ENCODE measurements at places on chromosomes 16 and 17.
A peak's percentile ranks its signal among the peaks of the same experiment; 100 is the strongest.

- no peak for DNase-seq
These were observed 32.2 kb upstream of the CNEP1R1 start for GRCh38 chr16:49992825-49993224.

DNA sequence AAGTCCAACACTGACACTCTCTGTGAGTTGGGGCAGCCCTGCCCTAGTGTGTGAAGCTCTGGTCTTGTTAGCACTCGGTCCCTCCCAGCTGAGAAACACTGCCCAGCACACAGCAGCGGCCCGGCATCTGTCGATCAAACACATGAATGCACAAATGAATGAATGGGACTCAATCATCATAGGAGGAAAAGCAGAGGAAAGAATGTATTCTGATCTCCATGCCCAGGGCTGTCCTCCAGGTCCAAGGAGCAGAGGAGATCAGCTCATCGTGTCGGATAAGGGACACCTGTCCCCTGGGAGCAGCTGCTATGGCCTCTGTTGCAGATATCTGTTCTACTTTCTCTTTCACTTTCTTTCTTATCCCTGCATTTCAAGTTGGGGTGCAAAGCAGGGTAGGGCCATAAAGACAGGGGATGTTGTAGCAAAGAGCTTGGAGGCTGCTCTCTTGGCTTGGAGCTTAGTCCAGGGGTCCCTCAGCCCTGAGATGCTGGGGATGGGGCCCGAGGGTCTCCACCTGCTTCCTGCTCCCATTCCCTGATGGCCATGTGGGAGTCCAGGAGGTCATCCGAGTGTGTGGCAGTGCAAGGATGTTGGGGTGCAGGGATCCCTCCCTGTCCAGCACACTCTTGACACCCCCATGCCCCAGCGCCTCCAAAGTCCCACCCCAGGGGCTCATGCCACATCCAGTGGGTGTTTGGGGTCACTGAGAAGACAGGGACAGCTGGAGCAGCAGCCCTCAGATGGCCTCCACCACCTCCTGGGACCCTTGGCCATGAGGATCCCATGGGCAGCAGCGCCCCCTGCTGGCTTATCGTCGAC is 88.2 kb downstream of the IRF8 start:
- peak; percentile 87 for DNase-seq

- DNase-seq, result peak; percentile 88
These were observed 63.4 kb downstream of the KLHDC4 start for GRCh38 chr16:87702325-87702811.

DNA sequence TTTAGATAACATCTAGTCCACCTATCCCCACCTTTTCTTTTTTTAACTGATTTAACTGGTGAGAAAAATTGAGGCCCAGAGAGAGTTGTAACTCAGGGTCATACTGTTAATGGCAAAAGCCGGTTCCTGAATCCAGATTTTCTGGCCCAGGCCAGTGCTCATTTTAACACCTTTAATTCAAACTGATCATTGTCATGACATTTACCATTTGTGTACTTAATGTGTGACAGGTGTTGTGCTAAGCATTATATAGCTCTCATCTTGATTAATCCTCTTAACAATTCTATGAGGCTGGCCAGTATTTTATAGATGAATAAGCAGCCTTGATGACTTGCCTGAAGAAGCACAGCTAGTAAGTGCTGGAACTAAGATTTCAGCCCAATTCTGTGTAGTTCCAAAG is 14.4 kb downstream of the RHOT1 start:
- DNase-seq, result no peak

GRCh38 chr16:78942625-78943245 is 657.8 kb downstream of the MAF start:
- DNase-seq, result no peak

DNA sequence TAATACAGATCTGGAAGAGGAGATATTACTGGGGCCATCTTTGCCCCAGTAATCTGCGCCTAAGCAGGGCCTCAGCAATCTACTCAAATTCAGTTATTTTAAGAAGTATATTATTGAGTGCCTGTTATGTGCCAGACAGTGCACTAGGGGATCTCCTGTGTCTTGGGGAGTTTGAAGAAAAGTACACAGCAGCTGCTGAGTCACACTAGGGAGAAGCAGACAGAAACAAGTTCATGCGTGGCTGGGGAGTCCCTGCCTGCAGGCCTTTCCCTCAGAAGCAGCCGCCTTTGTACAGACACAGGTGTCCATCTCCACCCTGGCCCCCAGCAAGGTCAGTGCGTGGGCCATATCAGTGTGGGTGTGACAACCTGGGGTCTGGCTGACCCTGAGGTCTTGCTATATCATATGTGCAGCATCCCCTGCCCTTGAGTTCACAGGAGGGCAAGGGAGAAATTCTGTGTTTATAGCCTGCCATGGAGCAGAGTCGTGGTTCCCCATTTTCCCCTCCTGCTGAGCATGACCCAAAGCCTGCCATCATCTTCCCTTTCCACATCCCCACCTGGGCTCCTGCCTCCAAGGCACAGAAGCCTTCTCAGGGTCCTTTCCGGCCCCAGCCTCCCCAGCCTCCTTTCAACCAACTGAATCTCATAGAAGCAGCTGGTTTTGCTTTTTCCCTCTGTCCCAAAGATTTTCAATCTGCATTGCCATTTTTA is 229.9 kb upstream of the SDK2 start:
- DNase-seq, result no peak

GRCh38 chr17:57408071-57408811 is 151.9 kb downstream of the MSI2 start:
- DNase-seq, result peak; percentile 81

DNA sequence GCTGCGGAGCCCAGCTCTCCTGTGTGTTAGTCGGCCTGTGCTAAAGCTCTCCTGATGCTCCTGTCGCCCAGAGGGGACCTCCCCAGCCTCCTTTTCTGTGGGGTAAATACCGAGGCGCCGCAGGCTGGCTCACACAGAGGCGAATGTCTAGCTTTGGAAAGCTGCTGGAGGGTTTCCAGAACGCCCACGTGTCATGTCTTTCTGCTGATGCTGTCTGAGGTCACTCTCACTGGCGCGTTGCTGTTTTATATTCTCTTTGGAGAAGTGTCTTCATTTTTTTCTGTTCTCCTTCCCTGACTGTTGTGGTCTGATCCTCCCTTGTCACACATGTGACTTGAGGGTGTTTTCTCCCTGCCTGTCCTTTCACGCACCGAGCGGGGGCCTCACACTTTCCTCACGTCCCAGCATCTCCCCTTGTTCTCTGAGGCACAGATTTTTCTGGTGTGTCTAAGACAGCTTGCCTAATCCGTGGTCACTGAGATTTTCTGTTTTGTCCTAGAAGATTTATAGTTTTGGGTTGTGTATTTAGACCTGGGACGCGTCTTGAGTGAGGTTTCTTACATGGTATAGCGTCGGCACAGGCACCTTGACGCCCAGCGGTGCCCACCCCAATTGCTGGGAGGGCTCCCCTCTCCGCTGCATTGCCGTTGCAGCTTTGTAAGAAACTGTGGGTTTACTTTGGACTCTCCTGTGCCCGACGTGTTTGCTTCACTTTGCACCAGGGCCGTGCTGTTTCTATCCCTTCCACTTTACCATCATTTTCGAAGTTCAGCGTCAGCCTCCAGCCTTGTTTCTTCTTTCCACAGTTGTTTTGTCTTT is 92.1 kb upstream of the ZNF750 start:
- DNase-seq, result no peak

DNA sequence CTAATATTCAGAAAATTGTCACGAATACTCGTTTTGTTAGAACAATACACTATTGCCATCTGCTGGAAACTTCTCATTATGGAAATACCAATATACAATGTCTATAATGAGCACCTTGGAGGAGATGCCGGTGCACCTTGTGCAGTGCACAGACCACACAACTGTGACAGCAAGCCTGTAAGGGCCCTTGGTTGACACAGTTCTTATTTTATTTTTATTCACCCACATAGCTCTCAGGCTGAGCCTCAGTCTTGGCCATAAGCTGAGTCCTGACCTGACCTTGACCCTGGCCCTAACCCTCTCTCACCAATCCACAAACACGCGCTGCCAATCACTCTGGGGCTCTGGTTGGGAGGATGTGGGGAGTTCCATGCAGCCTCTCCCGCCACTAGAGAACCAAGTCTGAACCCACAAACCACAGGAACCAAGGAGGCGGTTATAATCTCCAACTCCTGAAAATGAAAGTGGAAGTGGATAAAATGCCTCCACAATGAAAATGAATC is 7.6 kb downstream of the AIPL1 start:
- no peak for DNase-seq

GRCh38 chr17:63450551-63450950 is 4.4 kb upstream of the CYB561 start:
- DNase-seq, result no peak

DNA sequence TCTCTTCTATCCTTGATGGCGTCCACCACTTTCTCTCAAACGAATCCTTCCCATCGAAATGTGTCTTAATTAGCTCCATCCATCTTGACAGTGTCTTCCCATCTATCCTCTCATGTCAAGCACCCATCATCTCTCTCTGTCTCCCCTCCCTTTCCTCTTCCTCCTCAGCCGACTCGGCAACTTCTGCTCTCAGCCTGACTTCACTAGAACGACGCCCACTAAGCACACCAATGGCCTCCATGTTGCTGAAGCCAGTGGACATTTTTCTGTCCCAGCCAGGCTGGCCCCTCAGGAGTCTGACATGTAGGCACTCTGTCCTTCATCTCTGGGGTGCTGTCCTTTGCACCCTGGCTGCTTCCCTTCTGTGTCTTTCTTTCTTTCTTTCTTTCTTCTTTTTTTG is 2.5 kb upstream of the SPATA20 start:
- DNase-seq, result no peak
